ENCODE measurements at places on chromosomes 2 and 18. TPM values are rescaled to one million over a fixed set of nuclear protein-coding genes. Genes with fewer than 3 reads are reported as not detected.

DPP10 gene
- not detected for total RNA-seq

SIX3 gene
- not detected for total RNA-seq

TXNDC2 gene
- total RNA-seq: 0.07 TPM

SERPINB3 gene
- not detected for total RNA-seq

SLC39A6 gene
- total RNA-seq: 16.7 TPM

AFG3L2 gene
- 69.2 TPM for total RNA-seq

TMEFF2 gene
- total RNA-seq: 0.07 TPM

FIGLA gene
- total RNA-seq: not detected

DSG1 gene
- total RNA-seq: not detected

AMMECR1L gene
- 20.9 TPM for total RNA-seq

ARL5A gene
- 128 TPM for total RNA-seq

PAX8 gene
- 0.13 TPM for total RNA-seq

HYCC2 gene
- total RNA-seq: 31.5 TPM

CSRNP3 gene
- total RNA-seq: not detected

PIEZO2 gene
- total RNA-seq: 31.0 TPM

OR6B2 gene
- not detected for total RNA-seq

MPV17 gene
- total RNA-seq: 60.1 TPM

B3GNT7 gene
- 0.50 TPM for total RNA-seq

TRMT61B gene
- total RNA-seq: 18.5 TPM

HS1BP3 gene
- 24.7 TPM for total RNA-seq

Data from thoracic aorta endothelial cell (primary cell).